HFFc6 (cell line): ENCODE measurements at places on chromosomes 4 and X. TPM values are rescaled to one million over a fixed set of nuclear protein-coding genes. Genes with fewer than 3 reads are reported as not detected.
A peak's percentile ranks its signal among the peaks of the same experiment; 100 is the strongest.

The ZNF630 gene
- 0.26 to 0.50 TPM (median 0.30 TPM) in 3 replicates for total RNA-seq

The NLGN4X gene
- not detected in 3 replicates for total RNA-seq

The NAP1L3 gene
- total RNA-seq, result 2.0 to 9.7 TPM (median 7.9 TPM) in 3 replicates

The DAPP1 gene
- not detected in 3 replicates for total RNA-seq

The MAGEC3 gene
- not detected in 3 replicates for total RNA-seq

The PPP4R3C gene
- total RNA-seq, result not detected in 3 replicates

The HELT gene
- total RNA-seq, result not detected in 3 replicates

The SPANXB1 gene
- total RNA-seq, result 5.2 TPM in 1 of 3 replicates, not detected in the others

GRCh38 chr4:80412322-80412721 lies 76.8 kb downstream of the CFAP299 start:
- no peak for DNase-seq

GRCh38 chr4:100130491-100130890 lies 59.8 kb downstream of the DDIT4L start:
- no peak for DNase-seq

DNA sequence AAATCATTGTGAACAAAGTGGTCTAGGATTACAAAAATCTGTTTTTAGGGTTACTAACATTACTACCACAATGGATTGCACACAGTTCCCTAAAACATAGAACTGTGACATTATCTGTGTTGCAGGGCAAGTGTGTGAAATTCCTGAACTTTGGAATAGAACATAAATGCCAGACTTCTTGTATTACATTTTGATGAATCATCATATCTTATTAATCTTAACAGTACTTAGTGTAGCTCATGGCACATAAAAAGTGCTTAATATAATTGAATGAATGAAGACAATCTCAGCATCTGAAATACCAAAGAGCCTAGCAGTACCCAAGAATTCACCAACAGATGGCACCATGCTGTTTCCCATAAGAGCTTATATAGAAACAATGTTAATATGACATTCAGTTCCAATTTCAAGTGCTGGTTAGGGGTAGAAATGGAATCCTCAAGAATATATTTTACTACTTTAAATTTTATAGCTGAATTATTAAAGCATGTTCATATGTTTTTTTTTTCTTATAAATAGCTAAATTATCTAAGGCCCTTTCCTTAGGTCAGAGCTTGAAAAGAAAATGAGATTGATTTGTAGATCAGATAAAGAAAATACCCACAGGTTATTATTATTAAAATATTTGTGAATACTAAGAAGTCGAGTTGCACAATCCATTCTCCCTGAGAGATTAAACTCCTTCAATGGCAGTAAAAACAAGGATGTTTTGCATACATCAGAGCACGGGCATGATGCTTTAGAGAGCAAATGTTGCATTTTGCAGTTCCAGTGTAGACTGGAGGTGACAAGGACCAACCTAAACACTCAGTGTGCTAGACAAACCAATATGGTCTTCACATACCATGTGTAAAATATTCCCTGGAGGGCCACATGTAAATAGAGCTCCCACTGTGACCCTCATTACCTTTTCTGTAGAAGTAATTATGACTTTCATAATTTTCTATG lies 25.7 kb upstream of the SHISA3 start:
- DNase-seq, result no peak

DNA sequence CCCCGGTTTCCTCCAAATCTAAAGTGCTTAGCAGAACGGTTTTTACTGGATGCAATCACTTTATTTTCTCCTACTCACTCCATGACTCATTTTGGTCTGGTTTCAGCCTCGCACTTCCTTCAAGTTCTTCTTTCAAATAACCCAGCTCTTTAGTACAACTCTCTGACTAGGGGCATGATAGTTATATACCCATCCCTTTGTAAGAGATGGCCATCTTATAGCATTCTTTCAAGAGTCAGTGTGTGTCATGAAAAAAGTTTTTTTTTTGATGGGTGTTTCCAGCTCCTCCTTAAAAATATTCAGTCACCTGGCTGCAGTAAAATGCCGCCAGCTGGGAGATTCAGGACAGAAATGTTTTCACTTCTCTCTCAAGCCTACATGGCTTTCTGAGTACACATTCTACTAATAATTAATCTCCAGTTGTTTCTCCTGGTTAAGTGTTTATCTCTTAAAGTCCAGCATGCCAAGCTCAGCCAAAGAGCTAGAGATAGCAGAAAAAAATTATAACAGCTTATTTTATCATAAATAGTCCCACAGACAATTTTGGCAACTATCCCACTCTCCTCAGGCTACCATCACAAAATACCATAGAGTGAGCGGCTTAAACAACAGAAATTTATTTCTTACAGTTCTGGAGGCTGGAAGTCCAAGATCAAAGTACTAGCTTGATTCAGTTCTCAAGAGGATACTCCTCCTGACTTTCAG lies 139.3 kb downstream of the GASK1B start:
- no peak for DNase-seq

DNA sequence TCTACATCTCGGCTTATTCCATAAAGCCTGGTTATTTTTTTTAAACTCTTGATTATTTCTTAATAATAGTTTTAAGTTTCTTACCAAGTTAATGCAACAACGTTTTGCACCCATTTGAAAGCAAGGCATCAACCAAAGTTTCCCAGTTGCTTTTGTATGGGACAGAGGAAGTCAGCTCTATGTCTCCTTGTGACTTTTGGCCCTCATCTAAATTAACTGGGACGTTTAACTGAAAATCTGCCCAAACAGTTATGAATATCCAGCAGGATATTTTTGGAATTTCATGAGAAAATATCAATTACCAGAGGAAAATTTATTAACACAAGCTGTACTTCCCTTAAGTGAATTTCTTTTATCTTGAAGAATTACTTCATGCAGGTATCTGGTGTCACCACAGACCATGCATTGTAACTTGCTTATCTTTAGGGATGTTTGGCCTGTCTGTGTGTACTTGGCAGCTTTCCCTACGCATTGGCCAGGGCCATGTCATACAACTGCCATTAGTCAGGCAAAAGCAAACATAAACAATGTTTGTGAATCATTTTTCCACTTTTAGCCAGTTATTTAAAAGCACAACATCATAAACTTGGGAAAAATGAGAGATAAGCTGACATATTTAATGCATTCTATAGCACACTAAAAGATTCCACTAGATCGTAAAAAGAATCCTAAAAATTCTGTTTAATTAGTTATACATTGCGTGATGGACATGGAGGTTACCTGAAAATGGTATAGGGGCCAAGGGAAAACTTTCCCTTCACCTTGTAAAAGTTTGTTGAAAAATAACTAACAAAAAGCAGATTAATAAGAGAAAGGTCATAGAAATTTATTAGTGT lies 101.4 kb upstream of the PDE5A start:
- peak; percentile 89 for DNase-seq

DNA sequence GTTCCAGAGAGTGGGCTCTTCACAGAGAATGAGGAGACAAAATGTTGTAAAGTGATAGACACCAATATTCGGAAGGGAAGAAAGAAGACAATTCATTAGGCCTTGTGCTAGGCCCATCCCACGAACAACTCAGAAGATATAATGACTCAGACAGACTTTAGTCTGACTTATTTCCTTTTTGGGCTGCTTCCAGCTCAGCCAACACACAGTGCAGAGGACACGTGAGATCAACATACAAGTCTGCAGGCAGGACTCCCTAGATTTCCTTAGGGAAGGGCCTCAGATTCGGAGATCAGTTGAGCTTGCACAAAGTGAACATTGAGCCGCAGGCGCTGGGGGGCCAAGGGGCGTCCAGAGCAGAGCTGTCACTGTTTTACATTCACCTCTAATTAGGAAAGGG lies 290.7 kb upstream of the TENM3 start:
- DNase-seq, result peak; percentile 88

DNA sequence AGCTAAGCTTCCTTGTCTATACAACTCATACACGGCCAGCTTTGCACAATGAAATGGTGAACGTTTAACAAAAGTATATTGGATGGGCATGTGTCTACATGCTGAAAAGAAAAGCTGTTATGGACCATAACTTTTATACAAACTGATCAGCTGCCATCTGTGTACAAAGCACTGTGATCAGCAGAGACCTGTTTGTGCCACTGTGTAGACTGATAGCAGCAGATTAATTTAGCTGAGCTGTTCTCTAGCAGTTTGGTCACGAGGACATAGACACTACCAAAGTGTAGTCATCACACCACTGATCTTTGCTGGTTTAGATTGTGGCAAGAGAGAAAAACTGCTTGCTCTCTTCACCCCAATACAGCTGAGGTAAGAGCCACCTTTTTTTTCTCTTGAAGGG lies 124.5 kb downstream of the RAPGEF2 start:
- DNase-seq, result no peak

DNA sequence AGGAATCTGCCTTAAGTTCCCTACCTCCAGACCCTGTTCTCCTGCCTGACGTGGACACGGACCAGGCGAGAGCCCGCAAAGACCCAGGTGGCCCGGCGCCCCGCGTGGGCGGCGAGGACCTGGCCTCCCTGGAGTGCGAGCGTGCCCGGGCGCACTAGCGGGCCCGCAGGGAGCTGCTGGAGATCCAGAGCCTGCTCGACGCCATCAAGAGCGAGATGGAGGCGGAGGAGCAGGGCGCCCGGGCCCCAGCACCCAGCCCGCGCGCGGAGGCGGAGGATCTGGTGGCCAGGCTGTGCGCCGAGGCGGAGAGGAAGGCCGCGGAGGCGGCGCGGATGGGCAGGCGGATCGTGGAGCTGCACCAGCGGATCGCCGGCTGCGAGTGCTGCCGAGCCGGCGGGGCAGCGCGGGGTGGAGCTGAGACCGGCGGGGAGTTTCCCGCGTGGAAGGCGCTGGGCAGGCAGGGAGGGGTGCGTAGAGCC lies 18.2 kb downstream of the MRFAP1 start:
- no peak for DNase-seq

DNA sequence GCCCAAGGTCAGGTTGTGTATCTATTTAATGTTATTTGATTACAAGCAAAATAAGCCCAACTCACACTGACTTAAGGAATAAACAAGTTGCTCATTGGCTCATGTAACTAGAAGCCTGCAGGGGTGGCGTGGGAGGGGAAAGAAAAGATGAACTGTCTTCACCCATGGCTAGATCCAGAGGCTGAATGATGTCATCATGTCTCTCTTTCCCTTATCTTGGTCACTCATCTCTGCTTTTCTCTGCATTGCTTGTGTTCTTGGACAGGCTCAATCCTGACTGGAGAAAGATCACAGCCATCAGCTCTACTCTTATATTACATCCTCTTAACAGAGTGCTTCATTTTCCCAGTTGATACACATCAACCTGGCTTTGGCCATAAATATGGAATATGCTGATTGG lies 290.0 kb upstream of the DIAPH2 start:
- peak; percentile 30 for DNase-seq

DNA sequence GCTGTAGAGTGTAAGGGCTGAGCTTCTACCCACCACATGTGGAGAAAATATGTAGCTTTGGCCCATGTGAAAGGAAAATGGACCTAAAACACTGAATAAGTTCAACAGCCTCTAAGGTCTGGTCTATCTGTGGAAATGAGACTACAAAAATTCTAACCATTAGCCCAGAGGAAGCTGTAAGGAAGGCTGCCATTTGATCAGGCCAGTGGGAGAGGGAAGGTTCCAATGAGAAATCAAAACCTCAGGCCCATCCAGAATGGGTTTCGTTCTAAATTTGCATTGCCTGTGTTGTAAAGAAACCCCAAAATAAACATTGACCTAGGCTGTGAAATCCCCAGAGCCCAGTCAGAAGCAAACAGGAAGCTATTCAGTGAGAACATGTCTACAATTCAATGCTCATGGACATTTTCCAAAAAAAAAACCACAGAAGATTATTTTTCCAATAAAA lies 320.4 kb upstream of the SLC7A11 start:
- DNase-seq, result no peak

DNA sequence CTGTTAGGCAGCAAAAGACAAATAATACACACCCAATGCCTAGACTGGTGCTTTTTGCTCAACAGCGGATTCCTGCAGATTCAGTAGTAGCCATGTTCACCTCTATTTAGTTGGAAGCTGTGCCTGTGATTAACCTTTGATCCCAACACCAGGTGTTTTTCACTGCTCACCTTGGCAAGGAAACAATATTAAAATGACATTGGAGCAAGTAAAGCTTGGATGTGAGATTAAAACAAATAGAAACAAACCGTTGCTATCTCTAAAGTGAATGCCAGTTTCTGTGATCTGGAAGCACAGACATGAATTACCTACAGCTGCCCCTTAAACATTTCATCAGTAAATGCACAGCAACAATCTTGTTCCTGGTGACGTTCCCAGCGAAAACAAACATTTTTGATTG lies 35.7 kb downstream of the MAGEB17 start:
- no peak for DNase-seq

DNA sequence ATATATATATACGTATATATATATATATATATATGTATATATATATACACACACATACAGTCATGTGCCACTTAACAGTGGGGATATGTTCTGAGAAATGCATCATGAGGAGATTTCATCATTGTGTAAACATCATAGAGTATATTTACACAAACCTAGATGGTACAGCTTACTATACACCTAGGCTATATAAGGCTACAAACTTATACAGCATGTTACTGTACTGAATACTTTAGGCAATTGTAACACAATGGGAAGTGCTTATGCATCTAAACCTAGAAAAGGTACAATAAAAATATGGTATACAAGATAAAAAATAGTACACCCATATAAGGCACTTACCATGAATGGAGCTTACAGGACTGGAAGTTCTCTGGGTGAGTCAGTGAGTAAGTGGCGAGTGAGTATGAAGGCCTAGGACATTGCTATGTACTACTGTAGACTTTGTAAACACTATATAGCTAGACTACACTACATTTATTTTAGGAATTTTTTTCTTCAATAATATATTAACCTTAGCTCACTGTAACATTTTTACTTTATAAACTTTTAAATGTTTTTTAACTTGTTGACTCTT lies 13.2 kb upstream of the CCSER1 start:
- DNase-seq, result no peak

DNA sequence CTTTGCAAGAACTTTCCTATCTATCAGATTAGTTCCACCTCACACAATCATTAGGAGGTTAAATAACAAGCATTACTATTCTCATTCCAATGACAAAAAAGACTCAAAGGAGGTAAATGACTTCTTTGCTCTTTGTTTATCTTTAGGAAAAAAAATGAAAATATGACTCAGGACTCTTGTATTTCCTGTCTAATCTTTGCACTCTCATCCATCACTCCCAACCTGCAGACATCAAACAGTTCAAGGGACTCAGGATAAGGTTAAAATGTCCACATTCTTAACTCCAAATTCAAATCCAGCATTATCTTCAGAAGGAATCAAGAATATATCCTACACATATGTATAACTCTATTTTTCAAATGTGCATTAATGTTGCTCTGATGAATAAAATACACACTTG lies 139.6 kb downstream of the UNC5C start:
- no peak for DNase-seq

- no peak for DNase-seq
Measured at GRCh38 chr4:34245276-34245675, 1999.0 kb downstream of the ARAP2 start.

DNA sequence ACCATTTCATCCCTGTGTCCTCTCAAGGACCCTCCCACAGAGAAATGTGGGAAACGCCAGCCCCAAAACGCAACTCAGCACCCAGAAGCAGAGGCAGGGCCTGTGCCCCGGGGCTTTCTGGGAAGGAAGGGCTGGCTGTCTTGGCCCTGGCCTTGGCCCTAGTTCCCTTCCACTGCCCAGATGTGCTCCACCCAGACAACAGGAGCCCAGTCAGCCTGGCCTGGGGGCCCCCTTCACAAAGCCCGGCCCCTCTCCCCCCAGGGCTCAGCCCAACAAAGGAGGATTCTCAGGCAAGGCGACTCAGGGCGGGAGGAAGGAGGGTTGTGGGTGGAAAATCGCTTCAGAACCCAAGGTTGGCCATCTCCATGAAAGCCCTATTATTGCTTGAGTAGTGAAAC lies 82.5 kb downstream of the PJA1 start:
- no peak for DNase-seq
